ENCODE measurements at places on chromosomes 3 and 15. TPM values are rescaled to one million over a fixed set of nuclear protein-coding genes. Genes with fewer than 3 reads are reported as not detected.
A peak's percentile ranks its signal among the peaks of the same experiment; 100 is the strongest.

ADCY5 gene
- total RNA-seq: 0.10 TPM

CASR gene
- total RNA-seq: not detected

RARRES1 gene
- total RNA-seq: 0.25 TPM

GRCh38 chr15:40338041-40338657 is 2.6 kb downstream of the CCDC9B start:
- DNase-seq: no peak

- no peak for DNase-seq
Observed at GRCh38 chr15:34366271-34367065, 528 bp downstream of the LPCAT4 start.

- peak; percentile 58 for DNase-seq
Observed at GRCh38 chr3:54427941-54428871, 305.9 kb downstream of the CACNA2D3 start.

DNA sequence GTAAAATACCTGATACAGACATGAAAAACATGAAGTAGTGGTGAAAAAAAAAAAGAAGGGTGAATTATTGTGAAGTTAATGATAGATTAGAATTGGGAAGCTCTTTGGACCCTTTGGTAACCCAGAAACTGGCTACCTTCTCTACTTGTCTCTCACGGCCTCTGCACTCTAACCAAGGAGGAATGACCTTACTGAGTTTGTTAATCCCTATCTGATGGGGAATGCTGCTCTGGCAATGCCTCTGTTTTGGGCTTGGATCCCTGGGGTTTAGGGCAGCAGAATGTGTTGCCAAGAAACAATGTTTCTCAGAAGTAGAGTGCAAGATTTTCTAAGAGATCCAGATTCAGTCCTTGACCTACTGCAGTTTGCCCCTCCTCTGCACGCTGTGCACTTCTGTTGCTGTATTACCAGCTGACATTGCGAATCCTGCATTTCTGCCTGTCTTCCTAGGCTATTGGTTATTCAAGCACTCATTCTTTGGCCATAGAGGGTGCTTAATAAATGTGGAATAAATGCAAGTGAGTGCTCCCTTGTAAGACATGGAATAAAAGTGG is 49.2 kb upstream of the MAP3K13 start:
- no peak for DNase-seq

Measured in HFFc6 (cell line).